ENCODE measurements at places on chromosomes 16 and 17.

DNA sequence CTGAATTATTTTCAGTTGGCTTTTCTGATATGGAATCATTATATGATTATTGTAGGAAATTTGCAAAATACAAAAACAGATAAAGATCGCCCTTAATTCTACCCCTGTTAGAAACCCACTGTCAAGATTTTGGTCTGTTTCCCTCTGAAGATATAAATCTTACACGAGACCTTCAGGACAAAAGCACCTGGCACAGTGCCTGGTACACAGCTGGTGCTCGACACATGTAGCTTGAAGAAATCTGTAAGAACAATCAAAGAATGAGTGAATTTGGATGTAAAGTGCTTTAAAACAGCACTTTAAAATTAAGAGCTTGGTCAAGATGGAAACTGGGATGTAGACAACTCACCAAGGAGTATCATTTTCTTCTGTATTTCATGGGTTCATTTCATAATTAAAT is 181.1 kb downstream of the C16orf78 start:
- no peaks in the 10 kb centered on the region for H3K27me3 ChIP-seq
- H3K27ac ChIP-seq = no peak overlapping the region
- no peaks in the 10 kb centered on the region for H3K36me3 ChIP-seq
- no peak for DNase-seq

DNA sequence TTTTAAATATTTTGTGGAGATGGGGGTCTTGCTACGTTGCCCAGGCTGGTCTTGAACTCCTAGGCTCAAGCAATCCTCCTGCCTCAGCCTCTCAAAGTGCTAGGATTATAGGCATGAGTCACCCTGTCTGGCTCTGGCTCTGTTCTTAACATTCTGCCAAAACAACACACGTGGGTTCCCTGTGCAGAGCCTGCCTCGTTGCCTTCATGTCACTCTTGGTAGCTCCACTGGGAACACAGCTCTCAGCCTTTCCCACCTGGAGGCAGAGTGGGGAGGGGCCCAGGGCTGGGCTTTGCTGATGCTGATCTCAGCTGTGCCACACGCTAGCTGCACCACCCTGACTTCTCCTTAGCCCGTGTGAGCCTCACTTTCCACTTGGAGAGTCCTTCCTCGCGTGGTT is 19.3 kb downstream of the CRISPLD2 start:
- no peaks in the 10 kb centered on the region for H3K27me3 ChIP-seq
- H3K4me3 ChIP-seq = no peak overlapping the region
- DNase-seq = no peak
- H3K4me1 ChIP-seq = peaks cover 30% of the 10 kb centered on the region
- no peaks in the 10 kb centered on the region for H3K36me3 ChIP-seq

GRCh38 chr16:57029161-57030160 is 40.1 kb downstream of the NLRC5 start:
- 0 out of 2 replicates have a peak, but pooled peaks cover 2% of the 10 kb centered on the region for H3K4me1 ChIP-seq
- no peak for DNase-seq
- H3K4me3 ChIP-seq = no peak overlapping the region
- no peak overlapping the region for H3K27ac ChIP-seq

GRCh38 chr16:1776672-1776955 is 3.7 kb upstream of the MRPS34 start:
- no peaks in the 10 kb centered on the region for H3K36me3 ChIP-seq
- H3K4me3 ChIP-seq = no peak overlapping the region

GRCh38 chr16:69371564-69371963 is 14.2 kb downstream of the TERF2 start:
- H3K27ac ChIP-seq = no peak overlapping the region
- peaks cover 50% of the 10 kb centered on the region for H3K36me3 ChIP-seq
- DNase-seq = no peak
- H3K27me3 ChIP-seq = no peaks in the 10 kb centered on the region
- H3K4me3 ChIP-seq = no peak overlapping the region

Data from GM23338 (cell line).